OCI-LY7 (cell line): ENCODE measurements at places on chromosomes 6 and 20. TPM values are rescaled to one million over a fixed set of nuclear protein-coding genes. Genes with fewer than 3 reads are reported as not detected.

PTCHD4 gene
- total RNA-seq = not detected in 2 replicates

DEFB124 gene
- total RNA-seq = not detected in 2 replicates

POLH gene
- 93.5 and 120 TPM in 2 replicates for total RNA-seq

SUPT3H gene
- total RNA-seq = 6.6 and 7.1 TPM in 2 replicates

PREX1 gene
- total RNA-seq = 20.7 and 24.7 TPM in 2 replicates

DAAM2 gene
- total RNA-seq = 0.41 and 1.1 TPM in 2 replicates

ADISSP gene
- 58.7 and 64.4 TPM in 2 replicates for total RNA-seq

AK9 gene
- total RNA-seq = 4.9 and 5.7 TPM in 2 replicates

SMOC2 gene
- total RNA-seq = not detected in 2 replicates

SEMG1 gene
- total RNA-seq = not detected in 2 replicates

- DNase-seq = no peak
Measured at GRCh38 chr6:158416883-158417759, 104.9 kb downstream of the TULP4 start.

GRCh38 chr6:54903884-54904283, 57.3 kb downstream of the FAM83B start:
- DNase-seq = no peak

- DNase-seq = no peak
Measured at GRCh38 chr6:5744497-5744896, 262.2 kb downstream of the NRN1 start.

DNA sequence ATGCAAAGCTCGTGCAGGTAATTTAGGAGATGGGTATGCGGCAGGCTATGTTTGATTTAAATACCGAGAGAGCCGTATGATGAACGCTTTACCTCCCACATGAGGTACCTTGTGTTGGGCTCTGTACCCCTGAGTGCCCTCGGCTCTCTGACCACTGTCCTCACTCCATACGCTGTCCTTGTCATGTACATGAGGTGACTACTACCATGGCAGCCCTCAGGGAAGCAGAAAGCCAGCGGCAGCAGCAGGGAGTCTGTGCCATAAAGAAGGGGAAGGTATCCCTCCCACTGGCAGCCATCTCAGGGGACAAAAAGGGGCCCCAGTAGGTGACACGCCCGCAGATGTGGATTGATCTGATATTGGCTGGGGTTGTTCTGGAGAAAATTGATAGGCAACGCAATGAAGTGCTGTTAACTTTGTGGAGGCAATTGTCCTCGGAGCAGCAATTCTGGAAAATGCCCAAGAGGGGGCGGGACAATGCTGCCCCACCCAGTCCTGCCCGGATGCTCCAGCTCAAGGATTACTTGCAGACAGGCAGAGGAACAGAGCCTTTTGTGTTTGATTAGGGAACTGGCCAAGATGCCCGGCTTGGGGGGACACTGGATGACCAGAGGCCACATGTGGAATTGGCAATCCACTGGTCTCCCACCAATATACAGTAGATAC, 38.0 kb upstream of the HSF2 start:
- no peak for DNase-seq

DNA sequence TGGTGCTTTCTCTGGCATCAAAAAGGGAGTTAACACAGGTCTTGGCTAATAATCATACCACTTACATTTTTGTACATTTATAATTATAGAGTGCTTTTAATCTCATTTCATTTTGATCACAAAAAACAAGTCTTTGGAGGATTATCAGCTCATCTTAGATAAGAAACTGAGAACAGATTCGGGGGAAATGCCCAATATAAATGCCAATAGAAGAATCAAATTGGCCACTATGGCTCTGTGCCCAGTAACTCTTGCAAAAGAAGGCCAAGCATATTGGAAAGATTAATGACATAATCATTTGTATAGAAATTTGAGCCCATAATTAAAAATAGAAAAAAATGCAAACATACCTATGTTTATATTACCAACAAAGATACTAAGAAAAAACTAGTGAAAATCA, 42.5 kb downstream of the IPCEF1 start:
- no peak for DNase-seq

- no peak for DNase-seq
Measured at GRCh38 chr6:13226071-13226470, 102.3 kb downstream of the TBC1D7 start.

- DNase-seq = no peak
Measured at GRCh38 chr6:98116455-98116854, 717.9 kb upstream of the POU3F2 start.

- peak; percentile 78 for DNase-seq
Measured at GRCh38 chr20:50478162-50478990, 31.8 kb upstream of the PTPN1 start.

DNA sequence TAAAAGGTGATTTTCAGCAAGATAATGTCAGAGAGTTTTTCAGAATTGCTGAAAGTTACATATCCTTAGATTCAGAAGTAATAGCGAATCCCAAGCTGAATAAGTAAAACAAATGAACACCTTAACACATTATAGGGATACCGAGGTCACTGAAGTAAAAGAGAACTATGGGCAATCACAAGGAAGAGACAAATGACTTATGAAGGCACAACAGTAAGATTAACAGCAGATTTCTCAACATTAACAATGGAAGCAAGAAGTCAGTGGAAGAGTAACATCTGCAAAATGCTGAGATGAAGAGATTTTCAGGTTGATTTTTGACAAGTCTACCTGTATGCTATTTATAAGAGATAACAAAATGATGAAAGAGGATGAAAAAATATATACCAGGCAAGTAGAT, 86.1 kb upstream of the EZR start:
- DNase-seq = peak; percentile 54

DNA sequence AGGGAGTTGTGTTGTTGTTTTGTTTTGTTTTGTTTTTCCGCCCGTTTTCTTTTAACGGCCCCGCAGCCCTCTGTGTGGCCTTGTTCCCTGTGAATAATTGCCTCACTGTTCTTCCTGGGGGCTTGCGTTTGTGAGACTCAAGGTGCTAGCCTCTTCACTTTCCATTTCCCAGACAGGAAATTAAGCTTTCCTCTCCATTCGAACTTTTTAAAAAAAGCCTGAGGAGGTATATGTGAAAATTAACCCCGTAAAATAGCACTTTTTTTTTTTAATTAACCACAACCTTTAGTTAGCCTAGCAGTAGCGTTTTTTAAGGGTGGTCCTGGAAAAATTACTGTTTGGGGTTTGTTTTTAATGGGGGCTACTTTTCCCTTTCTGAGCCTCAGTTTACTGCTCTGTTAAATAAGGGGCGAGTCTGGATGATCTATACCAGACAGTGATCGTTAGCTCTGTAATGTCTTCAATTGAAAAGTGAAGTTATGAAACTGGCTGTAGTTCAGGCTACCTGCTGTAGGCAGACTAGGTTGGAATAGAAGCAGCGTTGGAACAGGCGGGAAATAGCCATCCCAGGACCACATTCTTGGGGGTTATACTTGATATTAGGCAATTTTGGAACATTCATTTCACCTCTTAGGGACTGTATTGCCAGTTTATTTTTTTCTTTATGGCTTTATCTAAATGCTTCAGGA, 1.7 kb downstream of the STX16 start:
- peak; percentile 9 for DNase-seq

DNA sequence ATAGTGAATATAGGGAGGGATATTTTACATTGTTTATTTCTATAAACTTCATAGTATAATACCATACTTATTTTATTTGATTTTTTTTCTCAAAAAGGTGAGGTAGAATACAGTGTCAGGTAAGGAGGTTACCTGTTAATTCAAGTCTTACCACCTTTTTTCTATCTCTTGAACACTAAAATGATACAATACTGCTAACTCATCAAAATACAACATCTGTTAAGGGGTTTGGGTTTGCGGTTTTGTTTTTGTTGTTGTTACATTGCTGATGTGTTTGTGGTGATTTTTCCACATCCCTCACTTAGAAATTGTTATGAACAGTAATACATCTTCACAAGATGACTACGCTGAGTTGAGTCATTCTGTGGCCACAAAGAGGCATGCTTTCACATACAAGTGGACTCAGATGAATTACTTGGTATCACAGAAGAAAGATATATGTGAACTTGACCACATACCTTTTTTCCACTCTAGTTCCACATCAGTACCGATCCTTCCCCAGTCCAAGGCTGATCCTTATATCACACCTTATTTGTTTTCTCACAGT, 139.4 kb upstream of the ID4 start:
- no peak for DNase-seq

GRCh38 chr20:9977629-9978028, 57.2 kb upstream of the ANKEF1 start:
- DNase-seq = no peak

DNA sequence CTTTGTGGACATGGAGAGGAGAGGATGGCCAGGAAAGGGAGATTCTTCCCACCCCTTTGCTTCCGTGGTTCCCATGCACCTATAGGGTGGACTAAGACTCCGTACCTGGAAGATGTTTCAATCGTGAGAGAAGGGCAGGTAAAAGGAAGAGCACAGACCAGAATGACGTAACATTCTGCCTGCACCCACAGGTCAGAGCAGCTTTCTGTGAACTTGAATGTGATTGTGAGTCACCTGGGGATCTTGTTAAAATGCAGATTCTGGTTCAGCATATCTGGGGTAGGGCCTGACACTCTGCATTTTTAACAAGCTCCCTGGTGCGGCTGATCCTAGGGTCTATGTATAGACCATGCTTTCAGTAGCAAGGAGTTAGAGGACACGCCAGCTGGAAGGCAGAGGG, 164.1 kb upstream of the SGK1 start:
- no peak for DNase-seq
